ENCODE measurements at places on chromosomes 7 and 10. TPM values are rescaled to one million over a fixed set of nuclear protein-coding genes. Genes with fewer than 3 reads are reported as not detected.

The EN2 gene
- total RNA-seq = not detected

The CLRN3 gene
- 0.11 TPM for total RNA-seq

The SMKR1 gene
- total RNA-seq = 0.63 TPM

The PRSS2 gene
- not detected for total RNA-seq

The PNLIPRP2 gene
- total RNA-seq = not detected

The FAM25C gene
- not detected for total RNA-seq

The PCBD1 gene
- total RNA-seq = 54.6 TPM

The PON1 gene
- not detected for total RNA-seq

The SEC31B gene
- 2.4 TPM for total RNA-seq

The EGR2 gene
- total RNA-seq = 0.04 TPM

The EIF4H gene
- 793 TPM for total RNA-seq

The GIMAP8 gene
- total RNA-seq = 104 TPM

The SFTPA1 gene
- total RNA-seq = not detected

The SFMBT2 gene
- total RNA-seq = 0.20 TPM

The MYH16 gene
- total RNA-seq = 0.53 TPM

The OR9A2 gene
- total RNA-seq = not detected

The GATAD1 gene
- 16.0 TPM for total RNA-seq

The SEMA3C gene
- 5.5 TPM for total RNA-seq

The CCNJ gene
- total RNA-seq = 23.4 TPM

The CLCN1 gene
- not detected for total RNA-seq

The GPR85 gene
- 0.92 TPM for total RNA-seq

The SLC13A1 gene
- total RNA-seq = not detected

The TET1 gene
- total RNA-seq = 0.21 TPM

The CDK14 gene
- 19.5 TPM for total RNA-seq

The MCM10 gene
- total RNA-seq = 11.5 TPM

The HOXA2 gene
- 0.59 TPM for total RNA-seq

The ALDH18A1 gene
- 110 TPM for total RNA-seq

The KLF14 gene
- total RNA-seq = not detected

The EBF3 gene
- total RNA-seq = 0.14 TPM

The NME8 gene
- not detected for total RNA-seq

The MOGAT3 gene
- total RNA-seq = not detected

The NUTM2A gene
- total RNA-seq = 0.07 TPM

Measured in pulmonary artery endothelial cell (primary cell).